ENCODE measurements at places on chromosomes 7 and 10.

DNA sequence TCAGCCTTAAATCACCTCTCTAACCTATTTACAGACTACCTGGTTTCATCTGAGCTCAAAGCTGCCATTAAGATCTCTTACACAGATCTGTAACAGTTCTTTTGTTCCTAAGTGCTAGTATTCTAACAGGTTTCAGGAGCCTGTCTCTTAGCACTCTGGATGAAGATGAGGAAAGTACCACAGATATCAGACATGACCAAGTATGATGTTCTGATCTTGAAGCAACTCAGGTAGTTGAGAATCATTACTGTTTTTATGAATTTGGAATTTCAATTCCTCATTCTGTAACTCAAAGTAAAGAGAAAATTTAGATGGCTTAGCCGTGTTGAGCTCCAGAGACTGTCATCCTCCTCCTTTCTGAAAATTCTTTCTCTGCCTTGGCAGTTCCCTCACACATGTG is 30.8 kb downstream of the CCDC186 start:
- no peak for DNase-seq

GRCh38 chr7:17184805-17185689 is 113.4 kb upstream of the AHR start:
- DNase-seq = no peak

- DNase-seq = no peak
These were observed 76.3 kb downstream of the FOXI2 start for GRCh38 chr10:127813290-127813689.

DNA sequence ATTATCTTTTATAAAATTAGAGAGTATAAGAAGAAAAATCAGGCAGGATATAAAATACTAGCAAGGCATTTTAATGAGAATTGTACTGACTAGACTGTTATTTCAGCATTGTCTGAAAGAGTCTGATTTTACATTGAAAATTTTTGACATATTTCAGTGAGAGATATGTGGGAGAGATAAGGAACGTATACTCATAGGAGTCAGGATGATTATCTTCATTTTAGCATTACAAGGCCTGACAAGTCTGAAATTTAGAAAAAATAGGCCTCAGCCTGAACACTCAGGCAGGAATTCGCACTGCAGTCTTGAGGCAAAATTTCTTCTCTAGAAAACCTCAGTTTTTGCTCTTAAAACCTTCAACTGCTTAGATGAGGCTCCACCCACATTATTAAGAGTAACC is 386.0 kb downstream of the HGF start:
- DNase-seq = no peak

DNA sequence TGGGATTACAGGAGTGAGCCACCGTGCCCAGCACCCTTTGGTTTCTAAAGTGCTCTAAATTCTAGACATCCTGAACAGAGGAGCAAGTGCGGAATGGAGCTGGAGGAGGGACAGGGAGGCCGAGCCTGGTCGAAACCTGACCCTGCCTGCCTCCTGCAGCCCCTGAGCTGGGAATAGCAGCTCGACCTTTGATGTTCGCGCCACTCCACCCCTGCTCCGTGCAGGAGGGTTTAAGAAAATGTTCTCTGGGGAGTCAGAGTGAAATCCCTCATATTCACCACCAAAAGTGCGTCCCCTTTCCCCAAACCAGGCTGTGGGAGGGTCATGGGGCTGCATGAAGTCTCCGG is 1.8 kb downstream of the PGAM2 start:
- DNase-seq = no peak

DNA sequence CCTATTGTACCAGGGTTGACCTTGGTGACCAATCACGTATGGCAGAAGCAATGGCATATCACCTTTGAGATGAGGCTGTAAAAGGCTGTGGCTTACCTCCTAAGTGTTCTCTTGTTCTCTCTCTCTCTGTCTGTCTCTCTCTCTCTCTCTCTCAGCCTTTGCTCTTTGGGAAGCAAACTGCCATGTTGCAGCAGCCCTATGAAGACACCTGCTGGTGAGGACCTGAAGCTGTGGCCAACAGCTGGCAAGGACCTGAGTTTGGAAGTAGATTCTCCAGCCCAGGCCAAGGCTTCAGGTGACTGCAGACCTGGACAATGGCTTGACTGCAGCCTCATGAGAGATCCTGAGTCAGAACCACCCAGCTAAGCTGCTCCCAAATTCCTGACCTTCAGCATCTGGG is 161.4 kb downstream of the GPAM start:
- DNase-seq = no peak

- DNase-seq = no peak
These were observed 37.1 kb downstream of the SDK1 start for GRCh38 chr7:3338161-3338560.

DNA sequence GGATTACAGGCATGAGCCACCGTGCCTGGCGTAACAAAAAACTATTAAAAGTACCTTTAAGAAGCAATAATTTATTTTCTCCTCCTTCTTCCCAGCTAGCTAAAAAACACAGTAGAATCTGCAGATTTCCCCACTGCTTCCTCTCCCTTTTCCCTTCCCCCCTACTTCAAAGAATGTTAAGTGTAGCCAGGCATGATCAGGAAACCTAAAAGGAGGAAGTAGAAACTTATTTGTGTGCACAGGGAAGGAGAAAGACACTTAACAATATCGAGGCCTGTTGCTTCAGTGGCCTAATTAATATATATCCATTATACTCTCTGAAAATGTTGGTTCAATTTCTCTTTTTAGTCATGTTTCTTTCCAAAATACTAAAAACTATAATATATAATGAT is 127.7 kb downstream of the NRBF2 start:
- no peak for DNase-seq

DNA sequence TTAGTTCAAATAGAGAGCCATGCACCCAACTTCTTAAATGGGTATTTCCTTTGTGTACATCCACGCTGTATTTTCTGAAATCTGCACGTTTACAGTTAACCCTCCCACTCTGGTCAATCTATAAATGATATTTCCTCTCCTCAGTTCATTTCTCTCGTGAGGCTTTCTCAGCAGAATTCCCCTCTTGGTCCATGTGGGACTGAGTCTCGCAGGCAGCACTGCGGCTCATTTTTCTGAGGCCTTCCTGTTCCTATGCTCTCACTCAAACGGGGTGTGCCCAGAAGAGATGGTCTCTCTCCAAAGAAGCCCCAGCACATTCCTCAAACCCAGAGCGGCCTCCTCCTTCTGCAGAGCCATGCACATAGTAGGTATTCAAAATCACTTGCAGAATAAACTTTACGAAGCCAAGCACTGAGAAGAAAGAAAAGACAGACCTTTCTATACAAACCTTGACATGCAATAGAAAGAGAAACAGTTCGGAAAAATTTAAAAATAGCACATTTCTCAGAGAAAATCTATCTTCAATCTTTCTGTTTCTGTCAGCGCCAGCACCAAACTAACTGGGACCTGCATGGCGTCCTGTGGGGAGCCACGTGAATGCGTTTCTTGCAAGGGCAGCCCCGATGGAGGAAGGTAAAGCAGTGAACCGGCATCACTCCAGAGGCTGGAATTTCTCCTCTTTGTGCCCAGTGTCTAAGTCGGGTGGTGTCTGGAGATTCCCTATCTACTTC is 77.1 kb downstream of the HIPK2 start:
- no peak for DNase-seq

DNA sequence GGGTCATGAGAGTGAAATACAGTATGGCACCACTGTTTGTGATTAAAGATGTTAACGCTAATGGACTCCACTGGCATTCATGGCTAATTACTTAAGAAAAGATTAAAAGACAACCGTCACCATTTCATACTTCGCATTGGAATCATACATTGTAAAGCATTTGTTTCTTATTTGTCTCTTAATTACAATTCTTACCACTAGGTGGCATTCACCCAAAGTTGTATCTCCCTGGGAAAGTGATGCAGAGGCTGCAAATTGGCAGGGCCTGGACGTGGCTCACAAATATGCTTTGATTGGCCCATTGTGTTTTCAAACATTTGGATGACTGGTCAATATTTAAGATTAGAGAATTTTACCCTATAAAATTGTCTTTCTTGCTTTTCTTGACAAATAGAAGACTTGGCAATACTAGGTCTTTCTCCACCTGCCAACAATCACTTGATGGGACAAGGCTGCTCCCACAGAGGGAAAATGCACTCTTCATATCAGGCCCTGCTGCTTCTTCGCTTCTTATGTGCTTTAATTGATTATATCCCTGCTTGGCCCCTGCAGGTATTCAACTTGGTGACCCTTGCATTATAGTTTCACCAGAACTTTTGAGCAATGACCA is 72.1 kb upstream of the STARD3NL start:
- peak; percentile 57 for DNase-seq

- DNase-seq = no peak
These were observed 30.5 kb upstream of the AUTS2 start for GRCh38 chr7:69567800-69568199.

GRCh38 chr7:68984306-68984705 is 614.0 kb upstream of the AUTS2 start:
- no peak for DNase-seq

- no peak for DNase-seq
These were observed 124.8 kb upstream of the PDLIM1 start for GRCh38 chr10:95415621-95416031.

DNA sequence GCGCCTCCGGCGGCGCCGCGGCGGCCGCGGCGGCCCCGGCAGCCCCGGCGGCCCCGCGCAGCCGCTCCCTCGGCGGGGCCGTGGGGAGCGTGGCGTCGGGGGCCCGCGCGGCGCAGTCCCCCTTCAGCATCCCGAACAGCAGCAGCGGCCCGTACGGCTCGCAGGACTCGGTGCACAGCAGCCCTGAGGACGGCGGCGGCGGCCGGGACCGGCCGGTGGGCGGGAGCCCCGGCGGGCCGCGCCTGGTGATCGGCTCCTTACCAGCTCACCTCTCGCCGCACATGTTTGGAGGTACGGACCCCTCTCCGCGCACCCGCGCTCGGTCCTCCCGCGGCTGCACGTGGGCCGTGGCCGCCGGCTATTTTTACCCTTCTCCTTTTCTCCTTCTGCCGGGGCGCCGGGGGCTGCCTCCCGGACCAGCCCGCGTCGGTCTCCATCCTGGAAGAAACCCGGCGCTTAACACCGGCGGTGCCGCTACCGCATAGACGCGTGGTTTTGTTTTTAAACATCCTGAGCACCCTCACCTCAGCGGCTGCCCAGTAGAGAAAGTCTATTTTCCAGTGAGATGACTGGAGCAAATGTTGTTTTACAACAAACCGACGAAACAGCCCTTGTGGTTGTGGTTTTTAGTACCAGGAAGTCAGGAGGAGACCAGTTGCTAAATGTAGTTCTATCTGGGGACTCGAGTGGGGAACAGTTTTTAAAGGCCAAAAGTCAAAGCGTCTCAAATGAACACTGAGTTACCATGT is 1.3 kb downstream of the ZNRF2 start:
- DNase-seq = peak; percentile 47

DNA sequence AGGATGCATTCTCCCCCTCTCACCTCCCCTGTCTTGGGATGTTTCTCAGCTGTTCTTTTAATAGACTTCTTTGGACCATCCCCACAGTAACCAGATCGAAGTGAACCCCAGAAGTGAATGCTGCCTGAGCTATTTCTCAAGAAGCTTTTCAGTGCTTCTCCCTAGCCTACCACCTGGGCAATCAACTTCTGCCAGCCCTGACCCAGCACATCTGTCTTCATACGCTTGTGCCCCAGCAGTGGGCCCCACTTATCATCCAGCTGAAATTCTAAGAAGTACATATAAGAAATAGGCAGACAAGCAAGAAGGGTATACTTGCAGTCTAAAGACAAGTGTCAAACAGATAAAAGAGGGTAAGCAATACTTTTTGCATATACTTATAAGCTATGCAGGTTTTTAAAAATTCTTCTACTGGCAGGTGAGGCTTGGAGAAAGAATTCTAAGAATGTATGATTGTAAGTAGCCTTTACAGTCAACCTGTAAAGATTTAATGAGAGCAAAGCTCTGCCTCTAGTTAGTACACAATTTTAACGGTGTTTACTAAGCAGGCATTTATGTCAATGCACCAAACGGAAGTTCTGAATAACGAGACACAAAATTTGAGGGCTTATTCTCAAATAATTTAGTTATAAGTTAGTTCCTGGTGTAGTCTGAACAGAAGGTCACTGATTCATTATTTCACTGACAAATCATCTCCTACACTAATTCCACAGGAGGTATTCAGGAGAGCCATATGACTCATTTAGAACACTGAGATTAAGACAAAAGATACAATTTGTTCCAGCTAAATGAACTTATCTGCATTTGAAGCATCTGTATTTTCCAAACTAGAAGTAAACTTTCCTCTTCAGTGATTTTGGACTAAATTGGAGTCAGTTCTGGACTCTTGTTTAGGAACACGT is 83.3 kb downstream of the RNLS start:
- peak; percentile 73 for DNase-seq

DNA sequence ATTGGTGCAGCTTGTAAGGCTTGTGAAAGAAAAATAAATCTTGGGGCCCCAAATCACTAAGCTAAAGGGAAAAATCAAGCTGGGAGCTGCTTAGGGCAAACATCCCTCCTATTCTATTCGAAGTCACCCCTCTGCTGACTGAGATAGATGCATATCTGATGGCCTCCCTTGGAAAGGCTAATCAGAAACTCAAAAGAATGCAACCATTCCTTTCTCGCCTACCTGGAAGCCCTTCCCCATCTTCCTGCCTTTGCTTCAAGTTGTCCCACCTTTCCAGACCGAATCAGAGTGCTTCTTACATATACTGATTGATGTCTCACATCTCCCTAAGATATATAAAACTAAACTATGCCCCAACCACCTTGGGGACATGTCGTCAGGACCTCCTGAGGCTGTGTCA is 240.3 kb downstream of the SKIDA1 start:
- DNase-seq = no peak

GRCh38 chr7:7185371-7185989 is 3.1 kb downstream of the C1GALT1 start:
- no peak for DNase-seq

DNA sequence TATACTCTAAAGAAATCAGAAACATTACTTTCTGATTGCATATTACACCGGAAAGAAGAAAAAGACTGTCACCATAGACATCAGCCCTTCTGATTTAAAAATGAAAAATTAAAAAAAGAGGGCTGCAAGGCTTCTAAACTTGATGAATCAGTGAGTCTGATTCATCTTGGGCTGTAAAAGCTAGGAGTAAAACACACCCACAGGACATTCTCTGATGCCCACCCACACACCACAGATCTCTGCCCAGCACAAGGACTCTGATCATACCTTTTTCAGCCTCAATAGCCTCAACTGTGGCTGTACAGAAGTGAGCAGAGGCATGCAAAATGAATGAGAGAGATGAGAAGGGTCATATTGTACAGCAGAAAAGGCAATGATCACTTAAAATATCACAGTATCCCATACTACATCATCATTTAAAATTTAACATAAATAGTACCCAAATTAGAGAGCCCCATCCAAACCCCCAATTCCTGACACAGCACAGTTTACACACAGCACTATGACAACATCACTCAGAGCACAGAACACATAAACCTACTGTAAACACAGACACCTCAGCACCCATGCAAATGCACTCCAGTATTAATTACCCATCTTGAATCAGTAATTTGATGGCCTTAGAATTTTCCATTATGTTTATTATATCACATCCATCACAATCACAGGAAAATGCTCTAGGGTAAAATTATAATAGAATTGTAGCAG is 6.4 kb upstream of the MSS51 start:
- DNase-seq = peak; percentile 66
